Germinal center (tissue), 1 donor: ENCODE measurements at places on chromosomes 2 and 18.

DNA sequence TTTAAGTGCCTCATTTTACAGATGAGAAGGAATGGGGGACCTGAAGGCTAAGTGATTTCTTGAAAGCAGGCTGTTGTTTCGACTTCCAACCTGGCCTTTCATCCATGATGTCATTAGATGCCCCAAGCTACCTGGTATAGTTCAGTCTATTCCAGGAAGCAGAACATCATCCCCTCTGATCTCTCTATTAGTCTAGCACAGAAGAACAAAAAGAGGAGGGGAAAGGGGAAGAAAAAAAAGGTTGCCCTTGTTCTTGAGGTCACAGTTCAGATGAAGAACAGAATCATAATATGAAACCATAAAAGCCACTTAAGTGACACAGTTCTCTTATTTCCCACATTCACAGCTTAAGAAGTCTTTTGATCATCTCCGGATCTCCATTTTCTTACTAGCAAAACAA lies 386.2 kb upstream of the HNRNPA3 start:
- DNase-seq = no peak

GRCh38 chr2:201786471-201786870 lies 5.7 kb upstream of the ALS2 start:
- no peak for DNase-seq

DNA sequence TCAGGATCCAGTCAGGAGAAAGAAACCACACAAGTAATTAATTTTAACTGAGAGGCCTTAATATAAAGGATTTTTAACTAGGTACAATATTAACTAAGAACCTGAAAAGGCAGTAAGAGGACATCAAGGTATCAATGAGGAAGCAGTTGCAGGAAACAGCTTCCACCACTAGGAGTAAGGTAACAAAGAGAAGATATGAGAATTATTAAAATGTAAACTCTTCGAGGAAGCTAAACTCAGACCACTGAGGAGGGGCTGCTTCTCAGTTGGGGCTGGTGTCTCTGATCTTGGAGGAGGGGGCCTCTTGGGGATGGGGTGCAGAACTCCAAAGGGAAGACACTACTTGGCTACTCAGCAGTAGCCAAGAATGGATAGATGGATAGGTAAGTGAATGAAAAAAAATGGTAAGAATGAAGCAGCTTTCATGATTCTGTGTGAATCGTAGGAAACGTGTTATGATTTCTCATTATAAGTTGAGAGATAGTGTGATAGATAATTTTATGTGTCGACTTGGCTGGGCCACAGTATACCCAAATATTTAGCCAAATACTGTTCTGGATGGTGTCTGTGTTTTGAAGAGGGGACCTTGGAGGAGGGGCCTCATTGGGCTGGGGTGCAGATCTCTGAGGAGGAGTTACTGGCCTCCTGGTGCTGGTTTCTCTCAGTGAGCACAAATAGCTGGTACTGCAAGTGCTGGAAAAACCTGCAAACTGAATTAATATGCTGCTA lies 547.7 kb upstream of the LRRTM1 start:
- DNase-seq = no peak

DNA sequence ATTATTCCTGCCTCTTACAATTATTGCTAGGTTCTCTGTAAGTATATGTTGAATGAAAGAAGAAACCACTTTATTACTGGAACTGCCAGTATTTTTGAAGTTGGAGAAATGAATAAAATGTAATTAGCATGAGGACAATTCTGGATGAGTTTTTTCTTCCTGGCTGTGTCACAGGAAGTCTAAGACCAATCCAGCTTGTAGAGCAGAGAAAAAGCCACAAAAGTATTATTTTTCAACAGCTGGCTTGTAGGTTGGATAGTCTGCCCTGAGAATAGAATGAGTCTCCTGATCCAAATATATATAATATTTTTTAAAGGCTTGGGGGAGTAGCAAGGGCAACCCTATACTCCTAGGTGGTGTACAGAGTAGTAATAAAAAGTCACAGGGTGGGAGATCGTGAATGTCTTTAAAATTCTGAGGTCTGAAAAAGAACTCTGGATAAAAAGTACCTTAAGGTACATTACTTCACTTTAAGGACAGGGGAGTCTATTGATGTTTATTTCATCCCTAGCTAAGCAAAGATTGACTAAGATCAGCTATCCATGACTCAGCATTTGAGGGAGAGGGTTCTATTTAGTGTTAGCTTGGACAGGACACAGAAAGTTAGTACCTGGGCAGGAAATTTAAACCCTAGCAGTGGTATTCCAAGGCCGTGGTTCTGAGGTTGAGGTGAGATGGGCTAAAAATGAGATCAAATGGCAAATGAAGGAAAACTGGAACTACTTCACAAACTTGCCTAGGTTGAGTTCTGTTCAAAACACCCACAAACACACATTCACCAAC lies 31.7 kb downstream of the SLC40A1 start:
- no peak for DNase-seq

DNA sequence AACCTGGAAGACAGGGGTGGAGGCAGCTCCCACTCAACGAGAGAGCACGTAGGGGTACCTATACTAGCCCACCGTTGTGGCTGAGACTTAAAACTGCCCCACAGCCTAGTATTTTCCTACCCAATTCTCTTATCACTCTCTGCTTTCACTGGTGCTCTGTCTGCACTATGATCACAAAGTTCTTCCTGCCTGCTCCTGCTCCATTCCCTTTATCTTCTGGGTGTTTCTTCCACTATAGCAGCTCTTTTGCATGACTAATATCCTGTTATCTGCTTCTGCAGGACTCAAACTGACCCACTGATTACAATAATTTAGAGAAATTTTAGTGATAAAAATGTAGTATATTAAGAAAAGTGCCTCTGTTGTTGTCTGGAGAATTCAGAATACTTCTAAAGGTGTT lies 184.8 kb downstream of the LRP1B start:
- no peak for DNase-seq

DNA sequence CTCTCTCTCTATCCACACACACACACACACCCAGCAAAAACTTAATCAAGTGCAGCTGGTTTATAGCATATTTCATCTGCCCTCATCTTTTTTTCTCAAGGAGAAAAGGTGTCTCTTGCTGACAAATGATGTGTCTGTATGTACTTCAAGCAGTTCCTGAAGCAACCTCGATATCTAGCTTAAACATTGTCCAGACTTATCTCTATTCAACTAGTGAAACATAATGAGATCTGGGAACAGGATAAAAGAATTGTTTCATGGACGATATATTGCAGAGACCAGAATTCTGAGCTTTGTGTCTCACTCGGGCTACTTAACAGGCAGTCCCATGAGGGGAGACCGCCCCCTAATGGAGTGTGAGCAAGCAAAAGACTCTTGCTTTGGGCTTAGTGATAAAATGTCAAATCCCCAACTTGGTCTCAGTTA lies 929.2 kb upstream of the SOX11 start:
- DNase-seq = no peak

DNA sequence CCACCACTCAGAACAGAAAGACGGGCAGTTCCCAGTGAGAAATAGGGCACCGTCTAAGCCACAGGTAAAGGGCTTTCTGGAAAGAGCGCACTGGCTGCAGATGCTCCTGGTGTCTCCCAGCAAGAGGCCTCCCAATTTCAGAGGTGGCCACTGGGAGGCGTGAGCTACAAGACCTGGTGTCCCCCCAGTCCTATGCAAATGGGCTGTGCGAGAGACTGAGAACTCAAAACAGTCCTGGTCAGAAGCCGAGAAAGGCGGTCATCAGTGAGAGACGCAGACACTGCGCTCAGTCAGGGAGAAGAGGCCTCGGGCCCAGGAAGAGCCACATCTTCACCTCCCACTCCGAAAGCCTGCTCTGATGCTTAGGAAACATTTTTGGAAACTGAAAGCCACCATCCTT lies 179.5 kb downstream of the EIPR1 start:
- DNase-seq = no peak

- DNase-seq = no peak
Measured at GRCh38 chr18:50928551-50928950, 39.3 kb upstream of the ELAC1 start.

GRCh38 chr2:33496150-33496549 lies 19.7 kb downstream of the RASGRP3 start:
- DNase-seq = no peak

- DNase-seq = no peak
Measured at GRCh38 chr18:3966246-3966641, 488.9 kb downstream of the DLGAP1 start.

GRCh38 chr2:25725877-25726276 lies 52.5 kb upstream of the DTNB start:
- DNase-seq = no peak

DNA sequence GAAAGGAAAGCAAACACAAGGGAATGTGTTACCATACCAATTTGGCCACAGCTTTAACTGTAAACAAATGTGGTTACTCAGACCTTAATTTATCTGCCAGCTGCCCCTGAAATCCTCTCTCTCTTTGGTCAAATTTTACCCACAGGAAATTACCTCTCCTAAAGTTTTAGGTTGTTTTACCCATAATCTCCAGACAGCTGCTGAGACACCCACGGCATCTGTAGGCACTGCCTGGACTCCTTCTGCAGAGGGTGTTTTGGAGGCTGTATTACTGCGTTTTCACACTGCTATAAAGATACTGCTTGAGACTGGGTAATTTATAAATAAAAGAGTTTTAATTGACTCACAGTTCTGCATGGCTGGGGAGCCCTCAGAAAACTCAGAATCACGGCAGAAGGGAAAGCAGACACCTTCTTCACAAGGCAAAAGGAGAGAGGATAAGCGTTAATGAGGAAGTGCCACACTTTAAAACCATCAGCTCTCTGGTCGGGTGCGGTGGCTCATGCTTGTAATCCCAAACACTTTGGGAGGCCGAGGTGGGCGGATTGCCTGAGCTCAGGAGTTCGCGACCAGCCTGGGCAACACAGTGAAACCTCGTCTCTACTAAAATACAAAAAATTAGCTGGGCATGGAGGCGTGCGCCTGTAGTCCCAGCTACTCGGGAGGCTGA lies 677.5 kb upstream of the FSHR start:
- no peak for DNase-seq

- no peak for DNase-seq
Measured at GRCh38 chr2:124241-124880, 78.1 kb upstream of the FAM110C start.

DNA sequence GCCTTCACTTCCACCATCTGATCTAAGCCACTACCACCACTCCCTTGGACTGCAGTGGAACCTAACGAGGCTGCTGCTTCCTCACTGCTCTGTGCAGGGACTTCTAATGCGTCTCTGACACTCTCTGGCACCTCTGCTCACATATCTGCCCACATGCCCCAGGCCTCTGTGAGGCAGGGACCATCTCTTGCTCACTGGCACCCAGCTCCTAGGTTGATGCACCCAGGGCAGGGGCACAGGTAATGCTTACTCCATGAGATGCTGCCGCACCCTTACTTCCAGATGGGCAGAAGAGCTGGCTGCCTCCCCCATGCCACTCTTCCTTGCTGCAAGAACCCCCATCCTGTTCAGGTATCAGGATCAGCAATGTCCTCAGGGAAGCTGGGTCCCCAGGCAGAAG lies 294.0 kb upstream of the HS6ST1 start:
- no peak for DNase-seq

- no peak for DNase-seq
Measured at GRCh38 chr18:35143622-35144596, 96.9 kb upstream of the ZNF397 start.

DNA sequence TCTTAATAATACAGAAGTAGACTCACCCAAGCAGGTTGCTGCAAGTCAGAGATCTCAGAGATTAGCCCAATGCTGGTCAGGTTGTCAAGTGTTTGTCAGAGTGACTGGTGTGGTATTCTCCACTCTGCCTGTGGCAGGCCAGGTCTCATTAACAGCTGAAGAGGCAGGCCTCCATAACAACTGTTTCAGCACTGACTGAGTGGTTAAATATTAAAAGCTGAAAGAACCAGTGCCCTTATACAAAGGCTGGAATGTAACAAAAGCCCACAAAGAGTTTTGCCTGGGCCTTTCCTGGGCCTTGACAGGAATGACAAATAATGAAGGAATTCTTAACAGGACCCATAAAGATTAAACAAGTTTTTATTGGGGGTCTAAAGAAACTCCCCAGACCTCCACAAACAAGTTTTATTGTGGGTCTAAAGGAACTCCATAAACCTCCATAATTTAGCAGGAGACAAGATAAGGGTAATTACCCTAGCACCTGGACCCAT lies 26.8 kb downstream of the SULT1C2 start:
- DNase-seq = no peak

GRCh38 chr2:211144974-211145665 lies 588.7 kb downstream of the CPS1 start:
- DNase-seq = no peak

GRCh38 chr2:85583667-85584353 lies 421 bp upstream of the VAMP5 start:
- no peak for DNase-seq

DNA sequence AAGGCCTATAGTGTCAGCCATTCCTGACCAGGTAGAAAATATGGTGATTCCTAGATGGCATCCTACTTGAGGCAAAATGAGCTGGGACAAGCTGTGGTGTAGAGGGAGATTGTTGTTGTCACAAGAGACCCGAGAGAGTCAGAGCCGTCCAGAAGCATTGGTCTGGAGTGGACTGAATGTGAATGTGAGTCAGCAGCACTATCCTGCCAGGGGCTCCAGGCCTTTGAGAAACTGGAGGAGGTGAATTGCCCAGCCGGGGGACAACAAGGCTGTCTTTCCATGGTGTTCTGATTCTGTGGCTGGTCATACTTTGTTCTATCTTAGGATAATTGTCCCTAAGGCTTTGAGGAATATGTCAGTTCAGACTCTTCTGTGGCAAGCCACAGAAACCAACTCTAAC lies 29.4 kb upstream of the EIF2AK3 start:
- no peak for DNase-seq

DNA sequence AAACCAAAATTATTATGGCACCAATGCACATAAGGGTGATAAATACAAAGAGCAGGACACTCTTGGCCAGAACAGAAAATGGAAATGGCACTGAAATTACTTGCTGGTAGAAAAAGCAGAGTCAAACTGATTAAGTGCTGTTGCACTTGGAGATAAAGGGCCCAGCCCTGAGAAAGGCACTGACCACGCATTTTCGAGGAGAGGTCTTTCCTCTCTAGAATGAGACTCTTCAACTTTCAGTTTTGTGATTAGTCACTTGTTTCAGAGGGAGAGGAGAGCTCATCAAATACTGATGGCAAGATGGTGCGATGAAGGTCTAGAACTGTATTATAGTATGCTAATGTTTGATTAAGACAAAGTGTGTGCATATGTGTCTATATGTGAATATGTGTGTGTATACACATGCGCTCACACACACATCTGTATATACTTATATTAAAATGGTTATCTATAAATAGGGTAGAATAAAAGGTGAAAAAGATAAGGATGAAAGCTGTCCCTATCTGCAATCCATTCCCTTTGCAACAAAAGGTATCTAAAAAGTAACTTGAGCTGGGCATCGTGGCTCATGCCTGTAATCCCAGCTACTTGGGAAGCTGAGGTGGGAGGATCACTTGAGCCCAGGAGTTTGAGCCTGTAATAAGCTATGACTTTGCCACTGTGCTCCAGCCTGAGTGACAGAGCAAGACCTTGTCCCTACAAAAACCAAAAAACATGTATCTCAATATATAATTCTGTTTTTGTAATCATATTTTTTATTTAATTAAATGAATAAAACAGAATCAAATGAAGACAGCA lies 48.8 kb upstream of the ZDBF2 start:
- no peak for DNase-seq
